ENCODE measurements at places on chromosomes 2 and 18. TPM values are rescaled to one million over a fixed set of nuclear protein-coding genes. Genes with fewer than 3 reads are reported as not detected.

OTOS gene
- total RNA-seq: not detected

C2orf72 gene
- not detected for total RNA-seq

LYG1 gene
- 0.26 TPM for total RNA-seq

CD8B gene
- not detected for total RNA-seq

TDRD15 gene
- not detected for total RNA-seq

UBXN2A gene
- 12.5 TPM for total RNA-seq

FRZB gene
- total RNA-seq: not detected

LHCGR gene
- total RNA-seq: not detected

ADNP2 gene
- total RNA-seq: 9.4 TPM

G6PC2 gene
- total RNA-seq: not detected

IL36B gene
- total RNA-seq: not detected
